Dermis blood vessel endothelial cell (primary cell): ENCODE measurements at places on chromosomes 7 and 10.

- DNase-seq: no peak
Measured at GRCh38 chr7:4866528-4867496, 5.0 kb upstream of the PAPOLB start.

- no peak for DNase-seq
Measured at GRCh38 chr7:18861514-18862118, 255.8 kb downstream of the TWIST1 start.

GRCh38 chr10:7409732-7410168, 1.1 kb downstream of the SFMBT2 start:
- DNase-seq: no peak

DNA sequence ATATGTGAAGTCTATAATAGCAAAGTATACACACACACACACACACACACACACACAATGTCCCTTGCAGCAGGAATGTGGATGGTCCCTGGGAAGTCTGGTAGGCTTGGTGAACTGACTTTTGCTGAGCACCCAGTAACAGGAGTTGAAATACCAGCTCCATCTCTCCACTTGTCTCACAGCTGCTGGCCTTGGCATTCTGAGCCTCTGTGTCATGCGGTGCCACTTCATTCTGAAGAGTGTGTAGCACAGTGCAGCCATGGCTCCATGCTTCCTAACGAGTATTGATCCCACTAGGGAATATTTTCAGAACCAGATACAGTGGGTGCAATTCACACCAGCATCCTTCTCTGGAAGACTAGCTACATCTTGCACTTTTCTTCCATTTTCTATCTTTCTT, 192.4 kb downstream of the ADARB2 start:
- DNase-seq: no peak

- no peak for DNase-seq
Measured at GRCh38 chr7:30727061-30727945, 24.6 kb upstream of the INMT start.

GRCh38 chr7:27158436-27159265, 2.2 kb upstream of the HOXA7 start:
- no peak for DNase-seq

DNA sequence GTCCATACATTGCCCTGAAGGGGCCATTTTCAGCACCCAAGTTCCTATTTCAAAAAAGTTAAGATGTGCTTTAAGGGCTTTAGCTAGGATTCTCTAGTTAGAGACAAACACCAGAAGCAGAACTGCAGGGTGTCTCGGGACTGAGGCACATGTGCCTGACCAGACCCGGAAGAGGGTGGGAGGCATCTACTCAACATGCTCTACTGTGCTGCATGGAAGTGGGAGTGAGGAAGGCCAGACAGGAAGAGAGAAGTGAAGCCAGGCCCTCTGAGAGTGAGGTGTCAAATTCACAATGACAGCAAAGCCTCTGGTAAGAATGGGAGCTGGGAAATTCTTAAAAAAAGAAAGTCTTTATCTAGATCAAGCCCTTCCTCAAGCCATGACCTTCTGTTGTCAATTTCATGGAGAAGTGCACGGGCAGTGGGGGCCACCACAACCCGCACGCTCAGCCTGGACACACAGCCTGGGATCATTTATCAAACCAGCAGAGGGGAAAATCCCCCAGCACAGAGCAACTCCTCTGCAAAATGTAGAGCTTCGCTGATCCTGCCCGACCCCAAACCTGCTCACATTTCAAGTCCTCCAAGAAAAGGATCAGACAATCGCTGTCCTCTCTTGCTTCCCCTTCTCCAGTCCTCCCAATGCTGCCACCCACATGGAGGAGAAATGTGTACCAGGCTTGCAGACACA, 38.7 kb downstream of the PLXNA4 start:
- no peak for DNase-seq
